Gastrocnemius medialis (tissue), 4 donors: ENCODE measurements at places on chromosomes 3 and 15.
A peak's percentile ranks its signal among the peaks of the same experiment; 100 is the strongest.

DNA sequence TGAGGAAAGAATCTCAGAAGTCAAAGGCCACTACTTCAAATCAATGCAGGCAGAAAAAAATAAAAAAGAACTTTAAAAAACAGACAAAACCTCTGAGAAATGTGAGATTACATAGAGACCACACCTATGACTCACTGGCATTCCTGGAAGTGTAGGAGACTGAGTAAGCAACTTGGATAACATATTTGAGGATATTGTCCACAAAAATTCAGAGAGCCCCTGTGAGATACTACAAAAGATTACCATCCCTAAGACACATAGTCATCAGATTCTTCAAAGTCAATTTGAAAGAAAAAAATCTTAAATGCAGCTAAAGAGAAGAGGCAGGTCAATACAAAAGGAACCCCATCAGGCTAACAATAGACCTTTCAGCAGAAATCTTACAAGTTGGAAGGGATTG is 887.3 kb downstream of the NTRK3 start:
- no peak for DNase-seq

GRCh38 chr3:103002425-103003176 is 567.8 kb downstream of the ZPLD1 start:
- DNase-seq, result no peak

DNA sequence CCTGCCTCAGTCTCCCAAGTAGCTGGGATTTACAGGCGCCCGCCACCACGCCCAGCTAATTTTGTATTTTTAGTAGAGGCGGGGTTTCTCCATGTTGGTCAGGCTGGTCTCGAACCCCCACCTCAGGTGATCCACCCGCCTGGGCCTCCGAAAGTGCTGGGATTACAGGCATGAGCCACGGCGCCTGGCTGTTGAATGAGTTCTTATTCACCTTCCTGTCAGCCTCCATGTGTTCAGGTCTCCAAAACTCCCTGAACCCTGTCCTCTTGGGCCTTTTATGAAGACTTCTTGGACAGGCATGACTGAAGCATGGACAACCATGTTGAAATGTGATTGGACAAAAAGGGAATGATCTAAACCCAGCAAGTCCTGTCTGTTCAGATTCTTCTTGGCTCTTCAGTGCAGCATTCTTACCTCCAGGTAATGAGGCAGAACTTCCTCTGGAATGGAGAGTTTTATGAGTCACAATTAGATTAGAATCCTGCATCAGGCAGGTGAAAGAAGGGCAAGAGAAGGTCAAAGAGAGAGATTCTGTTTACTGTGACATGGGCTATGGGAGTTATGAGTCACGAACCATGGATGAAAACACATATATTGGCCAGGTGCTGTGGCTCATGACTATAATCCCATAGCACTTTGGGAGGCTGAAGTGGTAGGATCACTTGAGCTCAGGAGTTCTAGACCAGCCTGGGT is 23.1 kb upstream of the EIF4A2 start:
- DNase-seq, result no peak

GRCh38 chr15:92606126-92606835 is 49.3 kb downstream of the FAM174B start:
- no peak for DNase-seq

GRCh38 chr3:114850898-114851297 is 296.2 kb downstream of the ZBTB20 start:
- DNase-seq, result no peak

DNA sequence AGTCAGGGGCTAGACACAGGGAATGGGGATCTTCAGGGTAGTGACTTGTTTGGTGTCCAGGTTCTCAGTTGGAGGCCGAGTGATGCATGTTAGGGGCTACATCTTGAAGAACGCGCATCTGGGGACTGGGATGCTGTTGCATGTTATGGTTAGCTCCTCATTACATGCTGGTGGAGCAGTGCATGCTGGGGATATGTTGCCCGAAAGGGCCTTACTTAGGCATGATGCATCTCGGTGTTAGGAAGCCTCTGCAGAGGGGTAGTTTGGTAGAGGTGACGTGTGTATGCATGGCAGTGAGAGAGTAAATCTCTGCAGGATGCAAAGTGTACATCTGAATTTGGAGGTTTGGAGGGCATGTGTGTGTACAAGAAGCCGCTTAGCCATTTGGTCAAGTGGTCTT is 2.4 kb downstream of the EIF4G1 start:
- DNase-seq, result no peak

DNA sequence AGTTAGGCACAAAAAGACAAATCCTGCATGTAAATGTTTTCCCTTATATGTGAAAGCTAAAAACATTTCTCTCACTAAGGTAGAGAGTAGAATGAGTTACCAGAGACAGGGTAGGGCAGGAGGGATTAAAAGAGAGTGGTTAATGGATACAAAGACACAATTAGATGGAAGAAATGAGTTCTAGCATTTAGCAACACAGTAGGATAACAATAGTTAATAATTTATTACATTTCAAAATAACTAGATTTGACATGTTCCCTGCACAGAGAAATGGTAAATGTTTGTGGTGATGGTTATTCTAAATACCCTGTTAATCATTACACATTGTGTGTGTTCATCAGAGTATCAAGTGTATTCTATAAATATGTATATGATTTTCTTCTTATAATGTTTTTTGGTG is 1400.7 kb downstream of the OTOL1 start:
- DNase-seq, result no peak

DNA sequence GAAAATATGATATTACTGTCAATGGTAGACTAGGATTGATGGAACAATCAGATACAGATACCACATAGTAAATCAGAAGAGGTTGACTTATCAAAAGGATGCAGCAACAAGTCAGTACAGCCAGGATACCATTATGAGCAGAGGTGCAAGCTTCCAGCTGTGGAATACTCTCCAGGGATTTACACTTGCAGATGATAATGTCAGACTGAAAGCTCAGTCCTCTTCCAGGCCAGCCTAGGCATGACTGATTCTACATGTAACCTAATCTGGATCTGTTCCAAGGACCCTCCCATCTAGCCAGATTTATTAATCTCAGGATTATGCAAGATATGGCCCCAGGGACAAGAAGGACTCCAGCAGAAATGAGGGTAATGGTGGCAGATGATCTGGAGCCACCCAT is 8.2 kb downstream of the FILIP1L start:
- DNase-seq, result no peak

- DNase-seq, result no peak
Observed at GRCh38 chr3:19559724-19560442, 374.1 kb downstream of the EFHB start.

- no peak for DNase-seq
Observed at GRCh38 chr3:36362973-36363372, 17.3 kb upstream of the STAC start.

- no peak for DNase-seq
Observed at GRCh38 chr15:63837032-63837431, 3.3 kb upstream of the HERC1 start.

GRCh38 chr15:50251638-50252182 is 13.8 kb downstream of the HDC start:
- no peak for DNase-seq

DNA sequence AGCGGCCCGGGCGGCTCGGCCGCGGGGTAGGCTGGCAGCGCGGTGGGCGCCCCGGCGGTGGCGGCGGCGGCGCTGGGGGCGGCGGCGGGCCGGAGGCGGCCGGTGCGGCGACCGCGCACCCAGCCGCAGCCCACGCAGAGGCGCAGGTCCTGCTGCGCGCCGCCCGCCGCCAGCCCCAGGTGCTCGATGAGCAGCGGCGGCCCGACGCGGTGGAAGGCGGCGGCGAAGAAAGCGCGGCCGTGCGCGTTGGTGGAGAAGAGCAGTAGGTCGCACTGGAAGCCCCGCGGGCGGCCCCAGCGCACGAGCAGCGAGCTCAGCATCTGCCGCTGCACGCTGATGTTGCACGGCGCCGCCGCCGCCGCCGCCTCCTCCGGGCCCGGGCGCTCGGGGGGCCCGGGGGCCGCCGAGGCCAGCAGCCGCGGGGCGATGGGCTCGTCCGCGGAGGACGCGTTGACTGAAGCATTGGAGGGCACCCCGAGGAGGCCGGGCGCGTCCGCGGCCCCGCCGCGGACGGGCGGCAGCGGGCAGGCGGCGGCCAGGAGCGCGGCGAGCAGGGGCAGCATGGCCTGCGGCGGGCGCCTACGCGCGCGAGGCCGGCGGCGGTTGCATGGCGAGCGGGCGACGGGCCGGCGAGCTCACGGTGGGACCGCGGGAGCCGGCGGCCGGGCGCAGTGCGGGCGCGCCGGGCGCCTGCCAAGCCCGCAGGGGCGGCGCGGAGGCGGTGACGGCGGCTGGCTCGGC is 452 bp downstream of the TMEM158 start:
- no peak for DNase-seq

DNA sequence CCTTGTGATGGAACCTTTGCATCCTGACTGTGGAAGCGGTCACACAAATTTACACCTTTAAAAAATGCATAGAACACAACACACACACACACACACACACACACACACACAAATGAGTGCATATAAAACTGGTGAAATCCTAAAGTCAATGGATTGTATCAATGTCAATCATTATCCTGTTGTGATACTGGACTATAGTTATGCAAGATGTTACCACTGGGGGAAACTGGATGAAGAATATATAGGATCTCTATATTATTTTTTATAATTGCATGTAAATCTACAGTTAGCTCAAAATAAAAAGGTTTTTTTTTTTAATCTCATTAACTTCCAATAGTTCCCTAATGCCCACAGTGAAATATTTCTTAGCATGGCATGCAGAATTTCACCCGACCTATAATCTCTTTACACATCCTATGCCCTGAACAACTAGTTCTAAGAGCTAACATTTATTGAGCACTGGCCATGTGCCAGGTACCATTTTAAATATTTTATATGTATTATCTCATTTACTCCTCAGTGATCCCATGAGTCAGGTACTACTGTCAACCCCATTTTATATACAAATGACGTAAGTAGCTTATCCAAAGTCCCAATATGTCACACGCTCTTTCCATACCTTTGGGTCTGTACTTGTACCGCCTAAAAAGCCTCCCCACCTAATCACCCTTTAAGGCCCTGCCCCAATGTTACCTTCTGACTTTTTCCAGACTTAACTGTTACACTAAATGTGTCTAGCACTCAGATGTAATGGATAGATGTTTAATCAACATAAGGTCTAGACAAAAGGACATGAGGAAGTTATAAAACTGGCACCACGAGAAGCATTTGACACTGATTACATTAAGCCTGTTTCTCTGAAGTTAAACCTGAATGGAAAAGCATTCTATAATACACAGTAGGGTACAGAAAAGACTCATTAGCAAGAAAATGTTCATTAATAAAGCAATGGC is 5.5 kb downstream of the ABCC5 start:
- no peak for DNase-seq

DNA sequence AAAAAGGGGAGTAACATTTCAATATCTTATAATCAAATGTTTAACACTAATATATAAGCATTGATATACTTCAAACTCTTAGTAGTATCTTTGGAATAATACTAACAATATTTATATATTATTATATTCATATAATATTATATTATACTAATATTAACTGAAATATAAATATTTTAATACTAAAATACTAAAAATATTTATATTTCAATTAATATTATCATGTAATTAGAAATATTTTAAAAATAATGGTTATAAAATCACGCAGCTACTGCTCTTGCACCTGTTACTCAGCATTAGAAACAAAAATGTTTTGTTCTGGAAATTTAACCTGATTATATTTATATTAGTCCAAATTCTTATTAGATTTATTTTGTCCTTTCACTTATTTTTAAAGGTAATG is 12.6 kb upstream of the ATP8B4 start:
- DNase-seq, result no peak

GRCh38 chr3:110808630-110809029 is 263.0 kb upstream of the NECTIN3 start:
- no peak for DNase-seq

GRCh38 chr3:69435274-69436265 is 49.7 kb upstream of the FRMD4B start:
- no peak for DNase-seq

GRCh38 chr3:42961633-42962032 is 17.5 kb upstream of the GASK1A start:
- DNase-seq, result peak; percentile 10

- no peak for DNase-seq
Observed at GRCh38 chr3:160132226-160132625, 93.0 kb upstream of the C3orf80 start.

DNA sequence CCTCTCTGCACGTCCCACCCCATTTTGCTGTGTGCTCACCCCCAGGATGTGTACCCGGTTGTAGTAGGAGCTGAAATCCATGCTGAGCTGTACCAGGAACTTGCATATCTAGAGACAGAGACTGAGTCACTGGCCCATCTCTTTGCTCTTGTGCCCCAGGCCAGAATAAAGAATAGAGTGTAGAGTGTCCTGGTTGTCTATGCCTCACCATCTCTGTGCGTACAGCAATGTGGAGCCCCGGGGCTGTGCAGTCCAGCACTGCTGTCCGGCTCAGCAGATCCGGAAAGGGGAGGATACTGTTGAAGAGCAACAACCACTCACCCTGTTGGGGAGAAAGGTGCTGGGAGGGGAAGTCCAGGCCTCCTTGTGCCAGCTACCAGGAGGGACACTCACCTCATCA is 2.6 kb downstream of the DALRD3 start:
- no peak for DNase-seq

- no peak for DNase-seq
Observed at GRCh38 chr15:39593656-39594445, 13.0 kb downstream of the THBS1 start.

DNA sequence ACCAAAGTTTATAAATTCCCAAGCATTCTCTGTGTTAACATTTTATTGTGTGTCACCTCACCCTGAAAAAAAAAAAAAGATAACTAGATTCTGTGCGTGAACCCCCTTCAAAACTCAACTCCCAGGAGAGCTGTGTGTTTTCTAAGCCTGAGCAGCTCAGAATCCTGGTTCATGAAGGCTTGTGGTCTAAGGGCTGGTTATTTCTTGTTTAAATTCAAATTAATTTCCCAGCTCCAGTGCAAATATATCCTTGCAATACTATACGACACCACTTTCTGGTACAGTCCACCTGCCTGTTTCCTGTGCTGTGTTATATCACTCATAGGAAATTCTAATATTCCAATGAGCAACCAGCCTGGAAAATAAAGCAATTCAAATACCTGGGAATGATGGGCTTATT is 23.4 kb upstream of the MYZAP start:
- no peak for DNase-seq

DNA sequence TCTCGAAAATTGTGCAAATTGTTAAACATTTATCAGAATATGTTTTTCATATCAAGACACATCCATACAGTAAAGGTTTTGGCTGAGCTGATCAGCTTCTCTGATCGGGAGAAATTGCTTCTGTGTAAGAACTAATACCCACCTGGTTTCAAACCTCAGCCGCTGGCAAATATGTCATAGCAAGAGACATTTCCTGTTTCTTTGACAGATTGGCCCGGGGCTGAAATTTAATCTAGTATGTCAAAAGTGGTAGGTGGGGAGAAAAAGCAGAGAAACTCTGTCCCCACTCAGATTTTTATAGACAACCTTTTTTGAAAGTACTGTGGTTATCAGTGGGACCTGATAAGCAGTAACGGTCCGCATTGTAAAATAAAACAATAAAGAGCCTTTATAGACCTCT is 88.8 kb upstream of the SLC24A5 start:
- DNase-seq, result no peak

DNA sequence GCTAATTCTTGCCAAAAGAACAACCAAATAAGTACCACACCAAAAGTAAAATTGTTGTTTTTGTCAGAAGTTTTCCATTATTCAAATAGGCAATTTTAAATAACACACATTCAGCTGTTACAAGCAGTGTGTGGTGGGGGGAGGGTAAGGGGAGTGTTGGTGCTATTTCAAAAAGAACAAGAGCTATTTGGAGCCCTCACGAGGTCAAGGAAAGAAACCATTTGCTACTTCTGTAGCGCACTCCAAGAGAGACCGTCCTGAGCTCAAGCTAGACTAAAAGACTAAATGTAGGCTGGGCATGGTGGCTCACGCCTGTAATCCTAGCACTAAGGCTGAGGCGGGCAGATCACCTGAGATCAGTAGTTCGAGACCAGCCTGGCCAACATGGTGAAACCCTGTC is 21.2 kb upstream of the IGF2BP2 start:
- DNase-seq, result no peak
